ENCODE measurements at places on chromosomes 13 and 19.

- DNase-seq = no peak
These were observed 10.7 kb downstream of the TPGS1 start for GRCh38 chr19:517721-518597.

- DNase-seq = no peak
These were observed 301 bp downstream of the POP4 start for GRCh38 chr19:29606420-29606747.

GRCh38 chr13:52780092-52780491, 40.5 kb upstream of the CNMD start:
- no peak for DNase-seq

- DNase-seq = no peak
These were observed 363 bp downstream of the SPIB start for GRCh38 chr19:50419022-50419579.

- peak; percentile 78 for DNase-seq
These were observed 25.1 kb downstream of the TMPRSS9 start for GRCh38 chr19:2385053-2385721.

DNA sequence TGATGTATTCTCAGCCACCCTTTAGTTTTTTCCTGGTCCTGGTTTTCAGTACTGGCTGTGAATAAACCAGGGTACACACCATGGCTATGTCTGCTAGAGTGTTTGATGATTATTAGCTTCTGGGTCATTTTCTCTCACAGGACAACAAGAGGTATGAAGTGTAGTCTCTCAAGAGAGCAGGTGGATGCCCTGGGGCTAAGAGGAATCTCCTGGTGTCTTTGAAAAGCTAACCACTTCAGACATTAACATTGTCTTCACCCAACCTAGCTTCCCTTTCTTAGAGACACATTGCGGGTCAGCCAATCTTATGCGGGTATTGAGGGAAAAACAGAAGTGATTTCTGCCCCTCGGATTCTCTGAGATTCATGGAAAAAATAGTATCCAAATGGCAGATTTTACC, 1.6 kb downstream of the ZNF730 start:
- DNase-seq = no peak

All from breast epithelium (tissue), 4 donors.